Activated T-helper 2 cell treated with anti-CD3 and anti-CD28 coated beads, Interferon-gamma antibody, Interleukin-2, Interleukin-4, amounts not matched to agents 10 μg/mL and 5 μg/mL and 100 μg/mL, durations not matched to agents 14 hours and 24 hours and 36 hours (primary cell): ENCODE measurements at places on chromosomes 4 and X.

GRCh38 chrX:15786915-15787314 is 3.4 kb upstream of the ZRSR2 start:
- no peak for DNase-seq

GRCh38 chrX:100368167-100368566 is 41.9 kb downstream of the PCDH19 start:
- no peak for DNase-seq

DNA sequence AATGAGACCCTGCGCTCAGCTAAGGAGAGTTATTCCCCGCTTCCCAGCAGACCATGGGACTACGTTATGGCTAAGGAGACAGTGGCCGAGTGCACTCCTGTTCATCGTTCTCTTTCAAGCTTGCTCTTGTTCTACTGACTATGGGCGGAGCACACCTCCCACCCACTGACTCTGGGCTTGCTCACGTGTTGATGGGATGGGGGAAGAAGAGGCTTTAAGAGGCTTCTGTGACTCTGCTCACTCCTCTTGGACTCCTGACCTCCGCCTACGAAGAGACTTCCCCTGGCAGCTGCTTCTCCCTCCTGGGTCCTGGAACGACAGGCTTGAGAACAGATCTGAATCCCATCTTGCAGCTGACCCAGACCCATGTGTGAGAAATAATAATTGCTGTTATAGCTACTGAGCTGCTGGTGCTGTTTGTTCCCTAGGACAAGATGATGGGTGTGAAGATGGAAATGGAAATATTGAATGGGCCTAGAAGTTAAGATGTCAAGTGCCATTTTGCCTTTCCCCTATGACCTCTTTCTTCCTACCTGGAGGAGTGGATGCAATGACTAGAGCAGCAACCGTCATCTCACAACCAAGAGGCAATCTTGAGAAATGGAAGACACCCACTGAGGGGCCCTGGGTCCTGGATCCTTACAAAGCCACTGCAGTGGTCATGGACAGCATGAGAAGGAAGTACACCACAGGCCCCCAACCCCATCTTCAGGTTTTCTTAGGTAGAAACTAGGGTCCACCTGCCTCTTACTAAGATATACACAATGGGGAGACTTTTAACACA is 38.7 kb upstream of the IRAK1 start:
- no peak for DNase-seq

DNA sequence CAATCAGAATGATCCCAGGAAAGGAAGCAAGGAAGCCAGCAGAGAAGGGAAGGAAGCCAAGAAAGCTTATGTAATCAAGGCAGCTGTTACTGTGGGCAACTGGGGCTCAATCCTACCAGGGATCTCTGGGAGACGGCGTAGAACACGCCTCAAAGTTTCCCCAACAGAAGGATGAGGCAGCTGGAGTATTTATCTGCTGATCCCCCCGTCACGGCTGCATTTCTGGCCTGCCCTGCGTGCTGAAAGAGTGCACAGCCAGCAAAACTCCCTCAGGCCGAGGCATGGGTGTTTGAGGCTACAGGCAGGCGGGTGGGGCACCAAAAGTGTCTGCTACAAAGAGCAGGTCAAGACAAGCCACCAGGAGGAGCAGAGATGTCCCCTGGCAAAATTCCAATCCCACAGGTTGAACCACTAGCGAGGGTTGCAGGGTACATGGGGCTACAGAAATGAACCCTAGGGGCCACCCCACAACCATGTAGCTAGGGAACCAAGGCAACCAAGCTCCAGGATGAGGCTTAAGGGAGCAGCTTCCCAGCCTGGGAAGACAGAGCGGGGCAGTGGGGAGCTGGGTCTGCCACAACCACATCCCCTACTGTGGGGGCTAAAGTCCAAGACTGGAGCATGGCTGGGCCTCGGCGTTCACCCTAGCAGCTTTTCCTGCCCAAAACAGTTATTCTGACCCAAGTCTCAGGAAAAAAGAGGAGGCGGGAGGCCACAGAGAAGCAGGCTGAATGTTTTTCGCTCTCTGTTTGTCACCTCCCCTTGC is 113.4 kb downstream of the BCOR start:
- DNase-seq, result no peak

DNA sequence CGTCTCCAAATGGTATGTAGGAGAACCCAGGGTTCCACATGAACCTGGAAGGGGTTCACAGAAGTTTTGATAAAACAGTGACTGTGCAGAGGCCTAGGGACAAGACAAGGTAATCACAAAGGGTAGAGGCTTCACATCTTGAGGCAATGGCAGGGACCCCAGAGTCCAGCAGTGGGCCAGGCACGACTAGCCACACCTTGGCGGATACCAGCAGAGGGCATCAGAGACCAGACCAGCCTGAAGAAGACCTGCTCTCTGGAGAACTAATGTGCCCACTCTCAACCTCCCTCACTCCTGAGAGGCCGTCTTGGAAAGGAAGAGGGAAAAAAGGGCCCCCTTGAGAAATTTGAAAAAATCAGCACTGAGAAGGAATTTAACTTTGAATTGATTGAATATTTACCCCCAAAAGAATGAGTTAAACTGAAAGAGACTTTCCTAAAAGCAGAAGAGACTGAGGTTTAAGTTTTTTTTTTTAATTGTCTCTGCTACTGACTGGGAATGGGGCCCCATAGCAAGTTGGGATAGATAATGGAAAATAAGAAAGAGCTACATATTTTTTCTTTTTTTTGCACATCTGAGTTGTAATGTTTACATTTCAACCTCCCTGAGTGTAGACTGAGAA is 243.8 kb upstream of the JADE1 start:
- DNase-seq, result no peak

- DNase-seq, result no peak
These were observed 38.2 kb downstream of the ETDC start for GRCh38 chrX:135347381-135348016.

GRCh38 chr4:39256436-39256835 is 74.1 kb downstream of the WDR19 start:
- no peak for DNase-seq

DNA sequence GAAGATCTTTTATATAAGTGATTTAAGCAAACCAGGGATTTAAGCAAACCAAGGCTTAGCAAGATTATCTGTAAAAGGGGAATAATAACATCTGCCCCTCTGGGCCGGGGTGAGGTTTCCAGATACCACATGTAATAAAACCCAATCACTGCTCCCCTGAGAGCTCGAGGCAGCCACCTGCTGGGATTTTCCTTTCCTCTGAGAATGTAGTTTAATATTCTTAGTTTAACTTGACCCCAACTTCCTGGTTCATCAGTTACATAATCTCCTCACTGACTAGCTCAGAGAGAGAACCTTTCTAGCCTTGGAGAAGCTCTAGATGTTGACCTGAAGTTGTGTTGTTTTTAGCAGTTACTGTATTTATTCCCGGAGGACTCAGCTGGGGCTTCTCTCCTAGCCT is 322.4 kb downstream of the ARHGAP10 start:
- no peak for DNase-seq

GRCh38 chrX:76439188-76439587 is 11.7 kb downstream of the MAGEE1 start:
- no peak for DNase-seq

DNA sequence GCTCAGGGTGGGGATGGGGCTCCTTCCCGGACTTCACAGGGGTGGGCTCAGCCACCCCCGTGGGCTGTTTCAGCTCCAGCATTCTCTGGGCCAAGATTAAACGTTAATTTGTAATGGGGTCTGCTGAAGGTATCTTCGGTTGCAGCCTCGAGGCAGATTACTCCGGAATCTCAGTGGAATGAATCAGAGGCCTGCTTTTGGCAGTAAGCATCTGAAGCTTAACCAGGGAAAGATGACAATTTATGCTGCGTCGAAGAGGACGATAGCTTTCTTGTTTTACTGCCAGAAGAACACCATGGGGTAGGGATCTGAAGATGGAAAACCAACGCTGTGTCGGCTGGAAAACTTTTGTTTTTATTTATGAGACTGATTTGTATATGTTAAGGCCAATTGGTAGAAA is 129.2 kb upstream of the MSX1 start:
- DNase-seq, result no peak

DNA sequence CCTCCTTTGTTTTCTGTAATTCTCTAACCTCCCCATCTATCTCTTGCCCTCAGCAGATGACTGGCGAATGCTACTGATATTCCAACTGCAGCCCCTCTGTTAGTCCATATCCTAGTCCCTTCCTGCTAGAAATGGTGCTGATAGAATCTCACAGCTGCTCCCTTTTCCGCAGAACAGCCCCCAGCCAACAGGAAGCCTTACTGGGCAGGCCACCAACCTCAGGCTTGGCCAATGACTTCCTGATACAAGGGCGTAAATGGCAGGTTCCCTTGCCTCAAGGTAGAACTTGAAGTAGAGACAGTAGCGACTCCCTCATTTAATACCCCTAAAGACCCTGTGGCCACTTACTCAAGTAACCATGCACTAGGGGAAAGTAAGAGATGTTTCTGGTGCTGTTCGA is 26.7 kb upstream of the SLC2A9 start:
- DNase-seq, result no peak

- DNase-seq, result no peak
These were observed 20.4 kb downstream of the BMP2K start for GRCh38 chr4:78796526-78796925.

DNA sequence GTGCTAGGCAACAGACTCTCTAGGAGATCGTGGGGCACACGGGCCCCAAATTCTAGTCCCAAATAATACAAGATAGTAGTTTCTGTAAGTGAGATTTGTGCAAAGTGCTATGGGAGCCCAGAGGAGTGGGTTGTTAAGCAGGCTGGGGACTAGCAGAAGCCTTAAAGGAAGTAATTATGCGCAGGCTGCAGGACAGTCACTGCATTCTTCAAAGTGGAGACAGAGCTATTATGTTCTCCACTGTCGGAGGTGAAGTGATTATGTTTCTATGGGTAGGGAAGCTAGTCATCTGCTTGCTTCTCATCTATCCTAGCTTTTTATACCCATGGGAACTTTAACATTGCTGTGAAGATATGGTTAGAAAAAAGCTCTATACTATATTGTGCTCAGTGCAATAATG is 154.2 kb downstream of the CPE start:
- no peak for DNase-seq

GRCh38 chrX:52424656-52425055 is 55.8 kb downstream of the XAGE2 start:
- DNase-seq, result no peak

DNA sequence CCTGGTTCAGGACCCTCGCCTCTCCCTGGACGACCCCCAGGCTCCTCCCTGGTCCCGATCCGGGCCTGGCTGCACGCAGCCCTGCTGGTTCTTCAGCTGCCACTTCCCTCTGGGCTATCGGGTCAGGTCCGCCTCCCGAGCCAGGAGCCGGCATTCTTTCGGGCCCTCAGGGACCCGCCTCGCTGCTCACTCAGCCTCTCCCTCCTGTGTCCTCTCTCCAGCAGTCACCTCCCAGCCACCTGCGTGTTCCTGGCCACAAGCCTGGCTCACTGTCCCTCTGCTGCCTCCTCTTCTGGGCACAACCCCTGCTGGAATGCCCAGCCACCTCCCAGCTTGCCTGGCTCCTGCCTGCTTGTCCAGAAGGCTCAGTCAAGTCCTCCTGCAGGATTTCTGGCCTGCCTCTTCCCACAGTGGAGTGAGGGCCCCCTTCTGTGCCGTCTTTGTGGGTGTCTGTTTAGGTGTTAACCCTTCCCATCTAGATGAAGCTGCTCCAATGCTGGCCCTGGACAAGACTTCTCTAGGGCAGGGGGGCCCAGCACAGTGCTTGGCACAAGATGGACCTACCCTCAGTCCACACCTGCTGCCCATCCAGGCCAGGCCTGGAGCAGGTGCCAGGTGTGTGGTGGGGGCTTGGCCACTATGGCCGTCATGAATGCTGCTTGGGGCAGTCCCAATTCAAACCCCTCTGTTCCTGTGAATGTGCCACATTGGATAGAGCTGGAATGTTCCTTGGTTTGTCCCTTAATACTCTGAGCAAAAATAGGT is 2.2 kb downstream of the WFS1 start:
- DNase-seq, result no peak

GRCh38 chrX:97398030-97398551 is 514.4 kb downstream of the RPA4 start:
- no peak for DNase-seq

DNA sequence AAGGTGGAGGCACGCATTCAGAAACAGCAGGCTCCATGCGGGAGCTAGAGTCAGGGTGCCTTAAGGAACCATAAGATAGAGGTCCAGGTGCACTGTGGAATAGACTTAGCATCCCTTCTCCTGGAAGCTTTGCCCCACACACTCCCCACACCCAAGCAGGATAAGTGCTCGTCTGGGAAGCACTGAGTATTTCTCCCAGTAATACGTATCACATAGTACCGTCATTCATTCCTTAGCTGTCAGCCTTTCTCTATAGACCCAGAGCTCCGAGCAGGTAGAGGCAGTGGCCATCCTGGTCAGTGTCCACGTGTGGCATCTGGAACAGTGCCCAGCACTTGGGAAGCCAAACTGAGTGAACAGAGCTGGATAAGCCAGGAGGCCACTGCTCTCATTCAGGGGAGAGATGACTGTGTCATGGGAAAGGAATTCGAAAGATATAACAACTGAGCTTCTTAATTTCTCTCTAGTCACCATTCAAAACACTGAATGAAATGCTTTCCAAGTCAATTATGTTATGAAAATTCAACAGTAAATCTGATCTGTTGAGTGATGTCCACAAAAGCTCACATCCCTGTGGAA is 9.9 kb downstream of the APBB2 start:
- no peak for DNase-seq

- no peak for DNase-seq
These were observed 15.1 kb upstream of the TAB3 start for GRCh38 chrX:30904186-30904585.

DNA sequence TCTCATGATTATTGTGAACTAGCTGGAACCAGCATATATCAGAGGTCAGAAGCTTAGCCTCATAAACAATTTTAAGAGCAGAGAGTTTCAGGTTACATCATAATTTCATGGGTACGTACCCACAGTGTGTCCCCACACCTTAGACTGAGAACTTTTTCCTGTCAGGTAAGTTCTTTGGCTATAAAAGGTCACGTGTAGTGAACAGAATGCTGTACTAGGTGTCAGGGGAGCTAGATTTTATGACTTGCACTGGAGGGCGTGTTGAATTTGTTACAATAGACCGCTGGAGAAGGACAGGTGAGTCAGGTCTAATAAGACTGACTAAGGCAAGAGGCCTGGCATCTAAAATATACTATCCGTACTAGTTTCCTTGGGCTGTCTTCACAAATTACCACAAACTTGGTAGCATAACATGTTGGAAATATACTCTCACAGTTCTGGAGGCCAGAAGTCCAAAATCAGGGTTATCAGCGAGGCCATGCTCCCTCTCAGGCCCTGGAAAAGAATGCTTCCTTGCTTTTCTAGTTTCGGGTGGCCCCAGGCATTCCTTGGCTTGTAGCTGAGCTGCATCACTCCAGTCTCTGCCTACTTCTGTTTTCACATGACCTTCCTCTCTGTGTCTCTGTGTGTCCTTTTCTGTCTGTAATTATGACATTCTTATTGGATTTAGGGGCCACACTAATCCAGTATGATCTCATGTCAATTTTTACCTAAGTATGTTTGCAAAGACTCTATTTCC is 512.0 kb upstream of the NR3C2 start:
- DNase-seq, result no peak

DNA sequence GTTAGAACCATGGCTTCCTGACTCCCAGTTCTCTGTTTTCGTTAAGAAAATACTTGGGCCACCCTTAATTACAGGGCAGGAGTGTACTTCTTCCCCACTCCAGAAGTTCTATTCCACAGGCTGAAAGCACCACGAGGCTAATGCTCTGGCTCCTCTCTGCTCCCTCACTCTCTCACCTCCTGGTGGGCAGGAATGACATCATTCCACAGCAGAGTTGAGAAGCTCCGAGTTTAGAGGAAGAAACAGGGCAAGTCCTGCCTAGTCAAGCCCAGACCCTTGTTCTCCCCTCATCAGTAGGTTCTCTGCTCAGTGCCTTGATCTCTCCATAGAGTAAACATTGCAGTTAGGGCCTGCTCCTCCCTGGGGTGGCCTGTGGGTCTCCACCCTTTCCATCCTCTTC is 343.8 kb upstream of the CLNK start:
- no peak for DNase-seq

GRCh38 chr4:140829825-140830224 is 73.6 kb upstream of the TBC1D9 start:
- no peak for DNase-seq
